ENCODE measurements at places on chromosomes 2 and 18.

DNA sequence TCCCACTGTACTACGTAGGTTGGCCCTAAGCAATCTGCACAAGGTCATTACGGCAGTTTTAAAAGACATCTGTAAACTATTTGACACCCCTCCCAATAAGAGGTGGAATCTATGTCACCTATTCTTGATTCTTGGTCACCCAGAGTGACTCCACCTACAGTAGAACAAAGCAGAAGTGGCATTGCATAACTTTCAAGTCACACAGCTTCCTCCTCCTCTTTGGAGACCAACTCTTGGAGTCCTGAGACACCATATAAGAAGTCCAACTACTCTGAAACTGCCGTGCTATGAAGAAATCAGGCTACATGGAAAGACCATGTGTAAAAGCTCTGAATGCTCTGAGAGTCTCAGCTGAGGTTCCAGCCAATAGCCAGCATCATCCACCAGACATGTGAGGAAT is 253.5 kb upstream of the CDH20 start:
- no peak for DNase-seq

- no peak for DNase-seq
Measured at GRCh38 chr18:32770054-32770665, 2.7 kb downstream of the KLHL14 start.

DNA sequence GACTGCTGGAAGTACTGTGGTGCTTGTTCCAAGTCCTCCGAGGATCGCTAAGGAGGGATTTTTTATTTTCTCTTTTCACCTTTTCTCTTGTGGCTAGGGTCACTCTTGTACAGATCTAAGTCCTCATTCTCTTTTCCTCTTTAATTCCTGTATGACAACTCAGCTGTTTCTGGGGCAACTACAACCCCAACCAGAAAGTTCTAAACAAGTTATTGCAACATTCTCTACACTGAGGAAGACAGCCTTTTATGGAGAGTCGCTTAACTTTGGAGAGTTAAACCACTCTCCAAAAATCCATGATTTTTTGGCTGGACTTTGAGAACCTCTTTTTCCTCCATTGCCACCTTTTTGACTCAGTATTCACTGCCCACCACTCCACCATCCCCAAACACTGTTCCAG is 74.0 kb upstream of the SESTD1 start:
- DNase-seq, result no peak

DNA sequence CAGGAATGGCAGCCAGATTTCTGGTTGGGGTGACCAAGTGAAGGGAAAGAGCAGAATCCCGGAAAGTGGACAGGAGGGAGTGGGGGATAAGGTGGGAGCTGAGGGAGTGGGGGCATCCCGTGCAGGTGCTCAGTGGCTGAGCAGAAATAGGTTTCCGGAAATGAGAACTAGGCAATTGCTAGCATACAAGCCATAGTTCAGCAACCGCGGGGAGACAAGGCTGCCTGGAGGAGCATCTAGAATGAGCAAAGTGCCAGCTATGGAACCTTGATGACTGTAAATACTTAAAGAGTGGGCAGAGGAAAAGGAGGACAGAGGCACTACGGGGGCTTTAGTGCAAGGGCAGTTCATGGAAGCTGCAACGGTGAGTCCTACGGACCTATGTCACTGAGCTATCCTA is 220.2 kb downstream of the BCL11A start:
- no peak for DNase-seq

GRCh38 chr18:62119884-62120283 is 67.0 kb downstream of the PIGN start:
- no peak for DNase-seq

- DNase-seq, result no peak
Measured at GRCh38 chr2:179106676-179107428, 56.9 kb upstream of the CCDC141 start.

DNA sequence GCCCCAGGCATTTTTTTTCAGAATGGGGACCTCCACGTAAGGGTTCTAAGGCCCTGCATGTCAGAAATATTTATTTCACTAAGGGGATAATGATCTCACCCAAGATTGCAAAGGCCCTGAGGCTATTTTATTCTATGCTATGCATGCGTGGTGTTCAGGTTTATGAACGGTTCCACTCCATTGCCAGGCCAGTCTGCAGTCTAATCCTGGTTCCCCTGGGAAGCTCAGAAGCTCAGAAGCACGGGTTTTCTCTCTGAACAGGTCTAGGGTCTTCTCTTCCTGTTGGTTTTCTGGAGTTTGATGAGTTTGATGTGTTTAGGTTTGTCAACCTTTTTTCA is 256.4 kb upstream of the PXDN start:
- no peak for DNase-seq

- no peak for DNase-seq
Measured at GRCh38 chr2:215888680-215889079, 124.7 kb downstream of the MREG start.

DNA sequence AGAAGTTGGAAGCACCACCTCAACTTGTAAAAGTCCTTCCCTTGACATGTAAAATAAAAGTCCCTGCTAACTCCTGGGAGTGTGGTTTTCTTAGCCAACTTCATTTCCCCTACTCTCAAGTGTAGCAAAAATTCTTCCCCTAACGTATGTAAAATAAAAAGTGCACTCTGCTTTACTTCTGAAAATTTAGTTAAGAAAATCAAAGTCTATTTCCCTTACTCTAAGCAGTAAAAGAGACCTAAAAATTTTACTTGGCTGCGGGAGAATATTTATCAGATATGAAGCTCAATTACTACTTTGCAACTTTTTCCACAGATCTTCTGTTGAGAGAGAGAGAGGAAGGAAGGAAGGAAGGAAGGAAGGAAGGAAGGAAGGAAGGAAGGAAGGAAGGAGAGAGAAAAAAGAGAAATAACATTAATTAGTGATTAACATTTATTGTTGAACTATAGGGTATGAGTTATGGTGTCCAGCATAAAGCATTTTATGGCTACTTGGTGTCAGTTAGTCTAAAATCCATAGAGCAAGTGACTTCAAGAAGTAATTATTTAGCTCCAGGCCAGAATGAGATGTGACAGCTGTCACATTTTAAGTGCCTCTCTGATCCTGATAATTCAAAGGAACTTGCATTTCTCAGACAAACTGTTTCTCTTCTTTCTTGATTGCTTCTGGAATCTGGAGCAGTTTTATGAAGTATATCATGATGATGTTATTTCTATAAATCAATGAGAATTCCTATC is 210.3 kb downstream of the TMX3 start:
- no peak for DNase-seq

DNA sequence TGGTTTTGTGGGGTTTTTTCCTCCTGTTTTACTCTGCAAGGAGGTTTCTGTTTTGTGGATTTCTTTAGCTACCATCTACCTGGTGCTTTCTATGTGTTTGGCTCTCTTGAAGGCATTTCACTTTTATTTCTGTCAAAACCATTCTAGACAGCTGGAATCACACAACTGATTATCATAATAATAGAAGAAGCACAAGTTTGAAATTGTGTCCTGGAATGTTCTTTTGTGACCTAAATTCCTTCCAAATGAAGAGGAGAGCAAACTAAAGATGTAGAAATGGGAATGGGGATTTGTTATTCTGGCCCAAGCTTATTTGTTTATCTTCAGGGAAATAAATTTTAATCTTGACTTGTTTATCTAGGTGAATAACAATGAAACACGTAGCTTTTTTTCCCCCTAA is 17.0 kb upstream of the MFSD2B start:
- no peak for DNase-seq

DNA sequence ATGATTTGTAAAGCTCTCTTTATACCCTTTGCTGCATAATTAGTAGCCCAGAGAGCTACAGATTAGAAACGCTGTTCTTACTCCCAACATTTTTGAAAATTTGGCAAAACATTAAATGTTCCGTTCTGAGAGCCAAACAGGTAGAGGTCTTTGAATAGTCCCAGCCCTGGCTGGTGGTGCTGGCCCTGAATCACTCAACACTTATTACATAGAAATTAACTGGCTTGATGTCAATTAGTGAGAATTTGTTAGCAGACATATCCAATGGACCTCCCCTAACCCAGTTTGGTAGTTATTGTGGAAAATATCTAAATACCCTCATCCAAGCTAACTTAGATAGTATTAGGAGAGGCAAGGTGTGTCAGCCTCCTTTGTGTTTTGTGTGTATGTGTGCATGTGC is 440.7 kb downstream of the MTX2 start:
- DNase-seq, result no peak

DNA sequence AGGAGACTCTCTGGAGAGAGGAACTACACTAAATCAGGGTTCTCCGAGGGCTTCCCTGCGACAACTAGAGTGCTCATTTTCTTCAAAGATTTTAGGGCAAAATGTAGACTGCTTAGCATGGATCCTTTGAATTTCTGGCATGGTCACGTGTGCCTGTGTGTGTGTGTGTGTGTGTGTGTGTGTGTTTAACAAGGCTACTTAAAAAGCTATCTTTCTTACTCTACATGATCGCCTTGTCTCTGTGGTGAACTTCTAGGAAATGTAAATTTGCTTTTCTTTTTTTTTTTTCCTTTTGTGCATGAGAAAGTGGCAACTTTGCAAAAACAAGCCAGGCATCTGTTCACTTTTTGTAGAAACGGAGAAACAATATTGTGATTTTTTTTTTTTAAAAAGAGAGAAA is 43.9 kb downstream of the SOX11 start:
- DNase-seq, result no peak

- DNase-seq, result no peak
Measured at GRCh38 chr2:9124231-9124741, 82.3 kb upstream of the ASAP2 start.

DNA sequence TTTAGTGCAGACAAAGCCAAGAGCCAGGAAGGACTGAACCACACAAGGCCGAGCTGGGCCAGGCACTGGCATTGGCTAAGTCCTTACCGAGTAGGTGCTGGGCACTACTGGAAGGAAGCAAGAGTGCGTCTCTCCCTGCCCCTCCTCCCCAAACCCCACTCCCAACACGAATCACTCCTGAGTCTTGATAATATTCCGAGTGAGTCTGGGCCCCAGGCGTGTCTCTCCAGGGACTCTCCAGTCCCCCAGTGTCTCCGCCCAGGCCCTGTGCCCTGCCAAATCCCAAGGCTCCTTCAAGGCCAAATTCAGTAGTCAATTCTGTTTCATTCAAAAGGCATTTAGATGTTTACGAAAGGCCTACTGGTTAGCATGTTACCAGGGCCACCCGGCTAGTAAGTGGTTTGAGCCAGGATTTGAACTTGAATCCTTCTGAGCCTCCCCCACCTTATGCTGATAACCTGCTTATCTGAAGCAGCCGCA is 82.8 kb downstream of the GLI2 start:
- DNase-seq, result no peak

GRCh38 chr18:35161485-35161884 is 79.3 kb upstream of the ZNF397 start:
- DNase-seq, result no peak

DNA sequence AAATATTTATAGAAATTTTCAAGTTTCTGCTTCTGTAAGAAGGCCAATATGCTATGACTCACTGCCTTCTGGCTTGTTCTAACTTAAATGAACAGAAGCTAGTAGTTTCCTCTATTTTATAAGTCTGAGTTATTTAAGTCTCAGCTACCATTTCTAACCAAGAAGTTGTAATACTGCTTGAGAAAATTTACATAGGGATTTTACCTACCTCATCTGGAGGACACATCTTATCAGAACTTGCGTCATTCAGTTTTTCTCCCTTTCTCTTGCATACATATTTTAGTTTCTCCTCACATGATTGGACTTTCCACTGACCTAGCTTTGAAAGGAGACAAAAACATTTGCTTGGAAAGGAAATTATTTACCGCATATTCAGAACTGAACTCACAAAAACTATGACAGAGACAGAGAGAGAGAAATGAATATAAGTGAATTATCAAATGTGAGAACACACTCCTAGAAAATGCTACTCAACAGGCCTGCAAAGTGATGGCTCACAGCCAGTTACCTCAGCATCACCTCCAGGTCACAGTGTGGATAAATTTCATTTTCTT is 81.1 kb upstream of the CD302 start:
- no peak for DNase-seq

DNA sequence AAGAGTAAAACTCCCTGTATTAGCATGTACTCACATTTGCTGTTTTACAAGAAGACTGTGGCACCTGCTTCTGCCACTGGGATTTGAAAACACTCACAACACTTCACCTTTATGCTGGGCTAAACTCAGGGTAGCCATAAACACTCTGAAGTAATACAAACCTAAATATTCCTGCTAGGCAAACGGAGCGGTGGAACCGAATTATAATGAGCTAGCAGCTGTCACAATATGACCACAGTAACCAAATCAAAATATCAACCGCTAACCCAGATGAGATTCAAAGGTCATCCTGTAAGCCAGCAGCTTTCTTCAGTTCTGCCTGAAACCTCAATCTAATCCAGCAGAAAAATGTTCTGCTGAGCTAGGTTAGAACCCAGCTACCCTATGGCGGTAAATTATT is 132.1 kb downstream of the TCF4 start:
- no peak for DNase-seq

DNA sequence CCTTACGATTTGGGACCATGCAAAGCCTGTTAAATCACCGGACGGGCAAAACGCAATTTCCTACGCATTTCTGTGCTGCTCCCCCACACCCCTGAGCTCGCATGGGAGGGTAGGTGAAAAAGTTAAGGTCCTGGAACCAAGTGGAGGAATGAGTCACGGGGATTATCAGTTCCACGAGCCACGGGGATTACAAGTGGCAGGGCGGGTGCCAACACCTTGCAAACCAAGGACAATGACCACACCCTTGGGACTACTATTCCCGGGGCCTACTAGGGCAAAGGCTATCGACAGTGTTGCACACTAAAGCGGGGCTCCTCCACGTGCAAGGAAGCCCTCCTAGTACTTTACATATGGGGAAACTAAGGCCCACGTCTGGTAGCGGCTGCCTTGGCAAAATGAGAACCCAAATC is 447 bp downstream of the RETSAT start:
- peak; percentile 6 for DNase-seq

DNA sequence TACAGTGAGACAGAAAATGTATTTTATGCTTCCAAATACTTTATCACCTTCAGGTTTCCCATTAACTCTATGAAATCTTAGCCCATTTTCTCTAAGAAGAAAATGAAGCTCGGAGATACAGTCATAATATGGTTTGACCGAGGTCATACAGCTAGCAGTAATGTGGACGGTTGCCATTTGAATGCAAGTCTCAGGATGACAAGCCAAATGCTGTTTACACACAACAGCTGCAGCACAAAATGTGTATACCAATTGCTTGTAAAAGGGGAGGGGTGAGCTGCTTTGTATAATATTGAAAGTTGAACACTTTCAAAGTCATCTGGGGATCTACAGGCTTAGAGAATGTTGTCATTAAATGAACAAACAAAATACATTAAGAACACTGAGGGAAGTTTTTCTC is 93.8 kb upstream of the FSIP2 start:
- no peak for DNase-seq

- DNase-seq, result no peak
Measured at GRCh38 chr2:138910427-138910826, 130.2 kb upstream of the NXPH2 start.

DNA sequence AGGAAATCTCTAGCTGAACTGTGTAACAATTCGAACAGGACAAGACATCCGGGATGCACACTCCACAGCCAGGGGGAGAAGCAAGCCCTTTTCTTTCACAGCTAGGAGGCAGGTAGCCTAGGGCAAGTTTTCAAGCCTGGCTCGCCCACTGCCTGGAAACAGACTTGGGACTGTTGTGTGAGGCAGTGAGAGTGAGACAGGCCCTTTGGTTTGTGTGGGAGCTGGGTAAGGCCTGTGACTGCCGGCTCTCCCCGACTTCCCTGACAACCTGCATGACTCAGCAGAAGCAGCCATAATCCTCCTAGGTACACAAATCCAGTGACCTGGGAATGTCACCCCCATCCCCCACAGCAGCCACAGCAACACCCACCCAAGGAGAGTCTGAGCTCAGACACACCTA is 179.7 kb downstream of the WDPCP start:
- no peak for DNase-seq

GRCh38 chr2:174020926-174021662 is 55.9 kb upstream of the SP3 start:
- DNase-seq, result no peak

- DNase-seq, result no peak
Measured at GRCh38 chr18:34028324-34028723, 196.4 kb downstream of the NOL4 start.
